ENCODE measurements at places on chromosomes 2 and 18.

DNA sequence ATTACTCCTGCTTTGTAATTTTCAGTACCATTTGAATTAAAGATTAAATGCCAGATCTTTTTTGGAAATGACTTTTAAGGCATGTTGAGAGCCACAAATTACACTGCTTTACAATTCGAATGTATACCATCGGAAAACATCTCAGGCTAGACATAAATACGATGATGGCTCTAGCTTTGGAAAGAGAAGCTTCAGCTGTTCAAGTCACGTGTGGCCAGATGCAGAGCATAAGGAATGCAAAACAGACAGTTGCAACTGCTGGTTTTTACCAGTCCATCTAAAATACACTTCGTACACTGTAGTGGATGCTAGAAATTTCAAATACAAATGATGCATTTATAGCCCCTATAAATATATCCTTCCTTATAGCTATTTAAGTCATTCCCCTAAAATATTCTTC is 8.0 kb downstream of the ZNF516 start:
- no peak for DNase-seq

- DNase-seq = no peak
Observed at GRCh38 chr2:128490321-128490720, 171.7 kb upstream of the HS6ST1 start.

- no peak for DNase-seq
Observed at GRCh38 chr18:72542342-72542741, 1.8 kb downstream of the CBLN2 start.

DNA sequence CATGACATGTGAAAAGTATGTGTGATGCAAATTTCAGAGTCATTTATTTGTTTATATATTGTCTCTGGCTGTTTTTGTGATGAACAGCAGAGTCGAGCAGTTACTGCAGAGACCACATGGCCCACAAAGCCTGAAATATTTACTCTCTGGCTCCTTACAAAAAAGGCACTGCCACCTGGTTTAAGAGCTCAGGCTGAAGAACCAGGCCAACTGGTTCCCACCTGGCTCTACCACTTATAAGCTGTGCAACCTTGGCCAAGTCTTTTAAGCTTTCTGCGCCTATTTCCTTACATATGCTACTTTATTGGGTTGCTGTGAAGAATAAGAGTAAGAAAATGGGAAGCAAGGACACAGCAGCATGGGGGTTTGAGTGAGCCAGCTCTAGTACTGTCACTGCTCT is 207.6 kb downstream of the L3MBTL4 start:
- no peak for DNase-seq

GRCh38 chr18:55031979-55032378 is 72.7 kb upstream of the CCDC68 start:
- no peak for DNase-seq

GRCh38 chr2:217645896-217646295 is 356.9 kb downstream of the TNS1 start:
- no peak for DNase-seq
